NCI-H460 (cell line): ENCODE measurements at places on chromosomes 4 and X. TPM values are rescaled to one million over a fixed set of nuclear protein-coding genes. Genes with fewer than 3 reads are reported as not detected.

Gene TBX22
- total RNA-seq, result not detected in 2 replicates

Gene PABPC1L2A
- not detected in 2 replicates for total RNA-seq

Gene MAGEA9B
- 0.12 TPM in 1 of 2 replicates, not detected in the other for total RNA-seq

Gene BST1
- 10.2 and 11.1 TPM in 2 replicates for total RNA-seq

Gene SLC9B1
- total RNA-seq, result 0.12 and 0.26 TPM in 2 replicates

Gene HTRA3
- not detected in 2 replicates for total RNA-seq

Gene HSFX1
- 0.20 TPM in 1 of 2 replicates, not detected in the other for total RNA-seq

Gene L1CAM
- 27.2 and 29.9 TPM in 2 replicates for total RNA-seq

Gene CTAG1A
- total RNA-seq, result not detected in 2 replicates

Gene FREM3
- not detected in 2 replicates for total RNA-seq

Gene TCP11X2
- total RNA-seq, result not detected in 2 replicates

Gene GABRE
- 26.6 and 45.3 TPM in 2 replicates for total RNA-seq

Gene PPP4R3C
- total RNA-seq, result not detected in 2 replicates

Gene POLN
- 0.50 and 0.75 TPM in 2 replicates for total RNA-seq

Gene AIFM1
- total RNA-seq, result 36.3 and 45.7 TPM in 2 replicates

Gene HHIP
- total RNA-seq, result 0.02 and 0.09 TPM in 2 replicates

Gene MBNL3
- 0.07 and 0.12 TPM in 2 replicates for total RNA-seq

Gene BEX2
- total RNA-seq, result 33.3 and 41.1 TPM in 2 replicates

Gene MAGEB2
- 60.3 and 66.4 TPM in 2 replicates for total RNA-seq

Gene KCND1
- total RNA-seq, result 0.58 and 0.72 TPM in 2 replicates

Gene MAGEC3
- not detected in 2 replicates for total RNA-seq

Gene AFM
- total RNA-seq, result not detected in 2 replicates

Gene SLC10A4
- total RNA-seq, result 2.1 and 2.6 TPM in 2 replicates

Gene TEC
- 2.7 and 2.9 TPM in 2 replicates for total RNA-seq

Gene SYN1
- total RNA-seq, result 0.14 TPM in 1 of 2 replicates, not detected in the other

Gene FAM149A
- total RNA-seq, result 0.46 and 1.2 TPM in 2 replicates

Gene NHSL2
- total RNA-seq, result 0.05 and 0.17 TPM in 2 replicates

Gene TRIM2
- total RNA-seq, result 73.0 and 73.1 TPM in 2 replicates

Gene SPANXC
- total RNA-seq, result not detected in 2 replicates

Gene FAM47A
- not detected in 2 replicates for total RNA-seq

Gene NAA11
- not detected in 2 replicates for total RNA-seq

Gene MAGED4
- total RNA-seq, result 2.3 and 2.7 TPM in 2 replicates

Gene RHOXF1
- not detected in 2 replicates for total RNA-seq

Gene ANTXR2
- 29.1 and 38.3 TPM in 2 replicates for total RNA-seq

Gene TEX13C
- total RNA-seq, result not detected in 2 replicates

Gene SLC49A3
- total RNA-seq, result not detected in 2 replicates

Gene TRPC3
- total RNA-seq, result 0.02 TPM in 1 of 2 replicates, not detected in the other

Gene USP17L18
- not detected in 2 replicates for total RNA-seq

Gene SASH3
- total RNA-seq, result not detected in 2 replicates

Gene PDGFRA
- 0.05 TPM in 1 of 2 replicates, not detected in the other for total RNA-seq

Gene CXCL11
- not detected in 2 replicates for total RNA-seq

Gene RAB40AL
- total RNA-seq, result 0.52 TPM in 1 of 2 replicates, not detected in the other
